PC-3 (cell line): ENCODE measurements at places on chromosomes 4 and X. TPM values are rescaled to one million over a fixed set of nuclear protein-coding genes. Genes with fewer than 3 reads are reported as not detected.
A peak's percentile ranks its signal among the peaks of the same experiment; 100 is the strongest.

DNA sequence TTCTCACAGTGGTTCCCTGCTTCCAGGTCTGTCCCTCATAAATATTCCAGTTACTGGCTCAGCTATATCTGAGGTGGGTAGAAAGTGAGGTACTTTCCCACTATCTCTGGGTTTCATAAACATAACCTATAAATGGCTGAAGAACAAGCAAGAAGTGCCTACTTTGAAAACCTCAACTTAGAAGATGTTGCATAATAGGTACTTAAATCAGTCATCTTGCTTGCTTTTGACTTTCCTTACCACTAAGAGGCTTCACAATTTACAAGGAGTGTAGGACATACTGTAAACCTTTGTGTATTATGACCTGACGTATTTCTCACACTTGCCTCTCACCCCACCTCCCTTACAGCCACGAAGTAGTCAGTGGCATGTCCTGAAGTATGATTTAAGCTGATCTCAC, 145.9 kb downstream of the PCDH19 start:
- no peaks in the 10 kb centered on the region for H3K4me1 ChIP-seq
- H3K36me3 ChIP-seq, result no peaks in the 10 kb centered on the region
- H3K27ac ChIP-seq, result no peak overlapping the region
- H3K4me3 ChIP-seq, result no peak overlapping the region
- H3K27me3 ChIP-seq, result no peaks in the 10 kb centered on the region

GRCh38 chrX:135411893-135412292, 9.9 kb upstream of the SMIM10L2A start:
- H3K4me1 ChIP-seq, result peaks cover 11% of the 10 kb centered on the region
- no peak overlapping the region for H3K4me3 ChIP-seq
- no peaks in the 10 kb centered on the region for H3K36me3 ChIP-seq

Gene FRG2
- 0.47 and 0.86 TPM in 2 replicates for total RNA-seq

Gene RNF175
- not detected in 2 replicates for total RNA-seq

Gene BTC
- 7.5 and 12.8 TPM in 2 replicates for total RNA-seq

Gene TAF7L
- 0.35 TPM in 1 of 2 replicates, not detected in the other for total RNA-seq

Gene NIPAL1
- total RNA-seq, result 5.9 and 7.3 TPM in 2 replicates

DNA sequence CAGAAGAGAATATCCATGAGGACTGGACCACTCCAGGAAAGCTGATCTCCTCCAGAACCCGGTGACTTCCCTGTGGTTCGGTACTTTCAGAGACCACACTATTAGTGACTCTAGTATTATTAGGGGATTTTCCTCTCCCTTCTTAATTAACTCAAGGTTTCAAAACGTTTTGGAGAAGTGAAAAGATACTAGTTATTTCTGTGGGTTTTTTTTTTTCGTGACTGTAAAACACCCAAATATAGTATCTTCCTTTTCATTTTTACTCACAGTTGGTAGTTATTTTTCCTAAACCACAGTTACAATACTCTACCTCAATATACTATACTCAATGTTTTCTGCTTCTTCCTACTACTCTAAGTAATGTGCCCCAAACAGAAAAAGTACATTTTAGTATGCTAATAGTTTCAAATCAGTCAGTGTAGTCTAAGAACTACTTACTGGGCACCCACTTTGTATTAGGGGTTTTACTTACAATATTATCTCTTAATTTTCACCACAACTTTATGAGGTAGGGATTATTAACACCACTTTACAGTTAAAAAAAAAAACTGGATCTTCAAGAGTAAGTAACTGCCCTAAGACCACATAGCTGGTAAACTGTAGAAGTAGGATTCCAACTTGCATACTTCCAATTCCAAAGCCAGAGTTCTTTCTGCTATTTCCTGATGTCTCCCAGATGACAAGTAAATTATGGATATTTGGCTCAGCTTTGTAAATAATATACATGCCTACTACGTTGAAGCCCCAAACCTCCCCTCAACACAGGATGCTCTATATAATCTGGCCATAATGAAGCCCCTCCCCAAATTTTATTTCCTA, 45.0 kb downstream of the SLC9A7 start:
- DNase-seq, result no peak
- H3K27me3 ChIP-seq, result no peaks in the 10 kb centered on the region
- no peak overlapping the region for H3K27ac ChIP-seq

DNA sequence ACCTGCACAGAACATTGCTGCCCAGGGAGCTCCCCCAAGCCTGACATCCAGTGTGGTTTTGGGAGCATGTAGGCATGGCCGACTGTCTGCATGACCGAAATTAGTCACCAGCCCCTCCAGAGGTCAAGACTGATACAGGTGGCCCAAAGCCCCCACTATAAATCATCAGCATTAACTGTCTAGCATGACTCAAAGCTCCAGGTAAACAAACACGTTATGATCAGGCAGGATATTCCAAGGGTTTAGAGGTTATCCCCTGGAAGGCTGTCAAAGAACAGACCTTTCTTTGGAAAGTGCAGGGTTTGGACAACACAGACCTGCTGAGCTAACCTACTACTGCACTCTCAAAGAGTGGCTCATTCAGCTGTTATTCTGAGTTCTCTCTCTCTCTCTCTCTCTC, 2.1 kb upstream of the FAM9A start:
- H3K4me3 ChIP-seq, result no peak overlapping the region
- H3K4me1 ChIP-seq, result peaks cover 20% of the 10 kb centered on the region
- H3K27ac ChIP-seq, result peak overlapping the region; percentile 52
- H3K36me3 ChIP-seq, result no peaks in the 10 kb centered on the region
- peak; percentile 83 for DNase-seq

- no peaks in the 10 kb centered on the region for H3K36me3 ChIP-seq
- peak overlapping the region; percentile 99 for H3K27ac ChIP-seq
- no peaks in the 10 kb centered on the region for H3K27me3 ChIP-seq
These were observed 38.4 kb downstream of the NAP1L5 start for GRCh38 chr4:88659055-88659889.

Gene FATE1
- total RNA-seq, result not detected in 2 replicates

- H3K4me3 ChIP-seq, result no peak overlapping the region
- no peaks in the 10 kb centered on the region for H3K27me3 ChIP-seq
- H3K4me1 ChIP-seq, result no peaks in the 10 kb centered on the region
- H3K36me3 ChIP-seq, result no peaks in the 10 kb centered on the region
- H3K27ac ChIP-seq, result no peak overlapping the region
- no peak for DNase-seq
These were observed 320.6 kb downstream of the DTHD1 start for GRCh38 chr4:36601864-36602495.

Gene FAT1
- total RNA-seq, result 91.1 and 92.4 TPM in 2 replicates

- no peak for DNase-seq
- no peaks in the 10 kb centered on the region for H3K27me3 ChIP-seq
- no peak overlapping the region for H3K27ac ChIP-seq
- no peaks in the 10 kb centered on the region for H3K36me3 ChIP-seq
These were observed 11.3 kb upstream of the CD99 start for GRCh38 chrX:2679534-2680485.

DNA sequence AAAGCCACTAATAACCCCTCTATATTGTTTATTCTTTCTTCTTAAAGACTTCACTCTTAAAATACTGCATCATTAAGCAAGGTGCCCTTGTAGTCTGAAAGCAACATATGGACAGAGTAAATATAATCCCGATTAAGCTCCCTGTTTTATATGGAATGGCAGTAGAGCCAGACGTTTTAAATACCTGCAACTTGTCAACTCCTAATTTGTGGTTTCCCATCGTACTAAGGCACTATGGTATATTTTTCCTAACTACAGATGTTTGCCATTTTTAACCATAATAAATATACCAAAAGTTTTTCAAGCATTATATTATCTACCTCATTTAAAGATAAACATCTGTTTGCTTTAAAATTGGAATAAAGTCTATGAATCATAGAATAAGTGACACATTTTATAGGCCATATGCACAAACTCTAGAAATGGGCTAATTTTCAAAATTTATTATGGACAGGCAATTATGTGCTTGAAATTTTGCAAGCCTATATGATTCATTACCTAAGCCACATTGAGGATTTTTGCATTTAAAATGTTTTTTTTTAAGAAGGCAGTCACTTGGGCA, 194.6 kb downstream of the FRMPD4 start:
- peaks cover 7% of the 10 kb centered on the region; the same call in 1 of the 2 replicates for H3K4me1 ChIP-seq
- DNase-seq, result no peak
- H3K36me3 ChIP-seq, result no peaks in the 10 kb centered on the region
- H3K27me3 ChIP-seq, result no peaks in the 10 kb centered on the region

DNA sequence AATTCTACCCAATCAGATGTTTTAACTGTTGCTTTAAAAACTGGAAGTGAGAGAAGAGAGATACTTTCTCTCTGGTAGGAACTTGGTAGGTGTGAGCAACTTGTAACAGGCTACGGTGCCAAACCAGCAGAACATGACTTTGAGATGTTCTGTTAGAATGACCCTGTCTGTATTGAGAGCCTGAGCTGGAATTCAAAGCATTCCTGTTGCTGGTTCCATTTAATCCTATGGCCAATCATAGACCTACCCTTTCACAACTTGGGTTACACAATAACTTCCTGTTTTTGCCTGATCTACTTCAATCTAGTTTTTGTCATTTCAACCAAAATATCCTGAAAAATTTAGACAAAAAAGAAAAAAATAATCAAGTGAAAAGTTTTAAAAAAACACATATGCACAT, 1.7 kb upstream of the PRRG1 start:
- no peak overlapping the region for H3K27ac ChIP-seq
- H3K27me3 ChIP-seq, result no peaks in the 10 kb centered on the region
- no peak for DNase-seq
- peaks cover 9% of the 10 kb centered on the region; the same call in 1 of the 2 replicates for H3K4me1 ChIP-seq
- no peaks in the 10 kb centered on the region for H3K36me3 ChIP-seq

DNA sequence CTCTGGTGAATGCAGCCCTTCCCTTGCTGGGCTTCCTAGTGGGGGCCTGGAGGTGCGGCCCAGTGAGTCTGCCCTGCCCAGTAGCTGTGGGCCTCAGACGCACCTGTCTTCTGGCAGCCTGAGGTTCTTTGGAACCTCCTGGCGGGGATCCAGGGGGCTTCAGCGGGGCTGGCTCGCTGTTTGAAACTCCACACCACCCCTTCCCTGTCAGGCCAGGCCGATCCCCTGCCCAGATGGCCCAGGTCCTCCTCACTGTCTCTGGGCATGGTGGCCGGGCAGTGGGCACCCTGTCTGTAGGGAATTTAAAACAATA, 10.7 kb upstream of the NKX1-1 start:
- no peaks in the 10 kb centered on the region for H3K36me3 ChIP-seq
- H3K27ac ChIP-seq, result no peak overlapping the region
- peaks cover 10% of the 10 kb centered on the region; the same call in 1 of the 2 replicates for H3K27me3 ChIP-seq
- no peaks in the 10 kb centered on the region for H3K4me1 ChIP-seq

GRCh38 chr4:101141230-101141629, 206.1 kb downstream of the PPP3CA start:
- no peak for DNase-seq
- H3K27ac ChIP-seq, result no peak overlapping the region
- H3K4me3 ChIP-seq, result no peak overlapping the region
- H3K36me3 ChIP-seq, result no peaks in the 10 kb centered on the region
- no peaks in the 10 kb centered on the region for H3K27me3 ChIP-seq
- peaks cover 12% of the 10 kb centered on the region for H3K4me1 ChIP-seq

Gene STK26
- 47.4 and 50.7 TPM in 2 replicates for total RNA-seq

- H3K4me3 ChIP-seq, result no peak overlapping the region
- H3K27ac ChIP-seq, result no peak overlapping the region
- H3K4me1 ChIP-seq, result no peaks in the 10 kb centered on the region
These were observed 28.3 kb upstream of the MSANTD1 start for GRCh38 chr4:3220476-3221183.

GRCh38 chr4:158915683-158916241, 146.9 kb downstream of the FNIP2 start:
- no peaks in the 10 kb centered on the region for H3K36me3 ChIP-seq
- H3K4me1 ChIP-seq, result peaks cover 6% of the 10 kb centered on the region; the same call in 1 of the 2 replicates
- no peak overlapping the region for H3K27ac ChIP-seq
- DNase-seq, result no peak
- no peak overlapping the region for H3K4me3 ChIP-seq

DNA sequence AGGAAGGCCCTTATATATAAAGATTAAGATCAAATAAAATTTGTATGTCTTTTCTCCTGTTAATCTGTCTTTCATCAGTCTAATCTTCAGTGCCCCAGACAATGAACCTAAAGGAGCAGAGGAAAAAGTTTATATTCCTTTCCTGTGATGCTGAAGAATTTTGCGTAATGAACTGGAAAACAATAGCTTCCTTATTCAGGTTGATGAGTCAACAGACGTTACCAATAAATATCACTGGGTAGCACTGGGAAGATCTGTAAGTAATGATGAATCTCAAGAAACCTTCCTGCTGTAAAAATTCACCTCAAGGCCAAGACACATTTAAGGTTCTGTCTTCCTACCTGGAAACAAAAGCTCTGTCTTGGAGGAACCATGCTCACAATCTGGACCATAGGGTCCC, 25.5 kb downstream of the CDKN2AIP start:
- peak; percentile 90 for DNase-seq
- no peaks in the 10 kb centered on the region for H3K36me3 ChIP-seq
- peaks cover 31% of the 10 kb centered on the region for H3K4me1 ChIP-seq
- no peaks in the 10 kb centered on the region for H3K27me3 ChIP-seq

Gene C4orf36
- 1.8 and 2.0 TPM in 2 replicates for total RNA-seq

- no peak overlapping the region for H3K4me3 ChIP-seq
- peak; percentile 55 for DNase-seq
- H3K27ac ChIP-seq, result no peak overlapping the region
- no peaks in the 10 kb centered on the region for H3K36me3 ChIP-seq
These were observed 159.5 kb upstream of the USP38 start for GRCh38 chr4:143025081-143025704.

DNA sequence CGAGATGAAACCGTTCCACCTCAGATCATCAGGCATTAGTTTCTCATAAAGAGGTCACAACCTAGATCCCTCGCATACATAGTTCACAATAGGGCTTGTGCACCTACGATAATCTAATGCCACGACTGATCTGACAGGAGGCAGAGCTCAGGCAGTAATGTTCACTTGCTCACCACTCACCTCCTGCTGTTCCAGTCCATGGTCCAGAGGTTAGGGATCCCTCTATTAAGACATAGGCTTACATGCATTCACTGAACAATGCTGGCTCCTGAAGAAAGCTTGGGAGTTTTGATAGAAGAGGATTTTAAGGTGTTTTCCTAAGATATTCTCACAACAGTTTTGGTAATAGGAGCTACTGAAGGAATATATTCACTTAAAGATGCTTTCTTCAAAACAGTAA, 236.1 kb upstream of the FTHL17 start:
- no peaks in the 10 kb centered on the region for H3K27me3 ChIP-seq
- H3K27ac ChIP-seq, result no peak overlapping the region
- H3K36me3 ChIP-seq, result no peaks in the 10 kb centered on the region

Gene LRIT3
- total RNA-seq, result 0.11 TPM in 1 of 2 replicates, not detected in the other

GRCh38 chr4:107824350-107825071, at the start of gene SGMS2:
TSS of gene SGMS2 (plus strand) at chr4:107824932. CDS start at chr4:107895554, 70,622 bp downstream.
- peak within 1 kb of the TSS; percentile 84 for H3K27ac ChIP-seq
- peak; percentile 94 for DNase-seq
- H3K36me3 ChIP-seq, result no peaks in the 10 kb centered on the region
- H3K4me1 ChIP-seq, result peaks cover 14% of the 10 kb centered on the region

DNA sequence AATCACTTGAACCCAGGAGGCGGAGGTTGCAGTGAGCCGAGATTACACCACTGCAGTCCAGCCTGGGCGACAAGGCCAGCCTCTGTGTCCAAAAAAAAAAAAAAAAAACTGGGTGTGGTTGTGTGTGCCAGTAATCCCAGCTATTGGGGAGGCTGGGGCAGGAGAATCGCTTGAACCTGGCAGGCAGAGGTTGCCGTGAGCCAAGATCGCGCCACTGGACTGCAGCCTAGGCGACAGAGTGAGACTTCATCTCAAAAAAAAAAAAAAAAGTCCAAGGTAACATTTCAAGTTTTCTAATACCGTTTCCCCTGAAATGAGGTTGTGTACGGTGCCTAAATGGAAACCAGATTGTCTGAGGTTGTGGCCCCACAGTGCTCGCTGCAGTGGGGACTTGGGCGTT, 35.6 kb downstream of the FAM193A start:
- H3K27me3 ChIP-seq, result no peaks in the 10 kb centered on the region
- no peak for DNase-seq
- H3K36me3 ChIP-seq, result no peaks in the 10 kb centered on the region
- H3K4me3 ChIP-seq, result no peak overlapping the region

- H3K4me3 ChIP-seq, result no peak overlapping the region
- no peaks in the 10 kb centered on the region for H3K36me3 ChIP-seq
- DNase-seq, result no peak
- H3K27me3 ChIP-seq, result no peaks in the 10 kb centered on the region
- no peak overlapping the region for H3K27ac ChIP-seq
These were observed 25.4 kb upstream of the TBC1D9 start for GRCh38 chr4:140781596-140781995.
